ENCODE measurements at places on chromosomes 3 and 15.

DNA sequence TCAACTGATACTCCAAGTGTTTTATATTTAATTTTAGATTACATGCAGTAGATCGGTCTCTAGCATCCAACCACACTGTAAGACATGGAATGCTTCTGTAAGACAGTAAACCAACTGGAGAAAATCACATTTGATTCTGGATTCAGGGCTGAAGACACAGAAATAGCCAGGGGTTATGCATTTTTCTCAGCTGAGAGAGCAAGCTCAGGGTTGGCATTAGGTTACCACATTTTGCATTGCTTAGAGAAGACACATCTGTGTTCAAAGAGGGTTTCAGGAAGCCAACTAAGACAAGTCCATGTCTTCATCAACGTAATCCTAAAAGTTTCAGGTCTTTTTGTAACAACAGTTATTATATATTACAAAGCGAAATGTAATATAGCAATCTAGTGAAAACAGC is 27.7 kb upstream of the UNC13C start:
- no peak for DNase-seq

- DNase-seq: peak; percentile 78
These were observed 69.7 kb upstream of the LRRFIP2 start for GRCh38 chr3:37243820-37244748.

DNA sequence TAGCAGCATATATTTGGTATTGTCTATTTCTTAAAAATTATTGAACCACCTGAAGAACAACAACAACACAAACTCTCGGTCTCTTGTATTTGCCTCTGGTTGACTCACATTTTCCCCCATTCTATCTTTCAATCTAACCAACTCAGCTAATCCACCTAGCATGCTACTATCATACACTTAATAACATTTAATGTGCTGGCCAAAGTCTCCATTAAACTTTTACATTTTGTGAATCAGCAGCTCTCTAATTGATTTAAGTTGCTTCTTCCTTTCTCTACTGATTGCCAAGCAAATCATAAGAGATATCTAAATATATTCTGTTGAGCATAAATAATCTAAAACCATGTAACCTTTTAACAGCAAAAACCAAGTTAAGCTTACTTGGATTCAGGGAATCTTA is 631.7 kb downstream of the IGSF11 start:
- no peak for DNase-seq

DNA sequence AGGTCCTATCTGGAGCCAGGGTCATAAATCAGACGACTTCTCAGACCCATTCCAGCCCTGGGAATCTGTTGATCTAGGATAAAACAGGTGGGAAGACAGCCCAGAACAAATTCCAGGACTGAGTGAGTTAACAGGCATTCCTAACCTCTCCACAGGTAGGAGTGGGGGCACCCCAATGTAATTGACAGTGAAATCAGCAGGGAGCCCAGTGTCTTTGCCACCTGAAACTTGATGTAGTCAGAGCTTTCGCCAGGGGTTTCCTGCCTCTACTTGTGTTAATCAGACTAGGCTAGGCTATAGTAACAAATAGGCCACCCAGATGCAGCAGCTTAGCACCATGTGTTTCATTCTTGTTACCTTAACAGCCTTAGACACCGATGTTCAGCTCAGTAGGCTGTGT is 2.7 kb upstream of the HEG1 start:
- no peak for DNase-seq

DNA sequence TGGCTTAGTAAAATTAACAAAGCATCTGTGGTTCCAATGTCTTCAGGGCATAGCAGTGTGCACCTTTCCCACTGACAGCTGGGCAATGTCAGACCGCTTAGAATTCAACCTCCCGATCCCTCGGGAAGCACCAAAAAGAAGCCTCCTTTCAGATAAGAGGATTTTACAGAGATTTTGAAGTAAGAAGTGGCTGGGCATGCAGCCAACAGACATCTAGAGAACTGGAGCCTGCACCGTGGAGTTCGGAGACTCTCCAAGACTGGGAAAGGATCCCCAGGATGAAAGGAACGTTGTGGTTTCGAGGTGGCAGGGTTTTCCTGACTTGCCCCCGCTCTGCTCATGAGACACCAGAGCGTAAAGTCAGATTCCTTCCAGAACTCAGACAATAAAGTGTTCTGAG is 5.3 kb downstream of the FAM174B start:
- peak; percentile 5 for DNase-seq

DNA sequence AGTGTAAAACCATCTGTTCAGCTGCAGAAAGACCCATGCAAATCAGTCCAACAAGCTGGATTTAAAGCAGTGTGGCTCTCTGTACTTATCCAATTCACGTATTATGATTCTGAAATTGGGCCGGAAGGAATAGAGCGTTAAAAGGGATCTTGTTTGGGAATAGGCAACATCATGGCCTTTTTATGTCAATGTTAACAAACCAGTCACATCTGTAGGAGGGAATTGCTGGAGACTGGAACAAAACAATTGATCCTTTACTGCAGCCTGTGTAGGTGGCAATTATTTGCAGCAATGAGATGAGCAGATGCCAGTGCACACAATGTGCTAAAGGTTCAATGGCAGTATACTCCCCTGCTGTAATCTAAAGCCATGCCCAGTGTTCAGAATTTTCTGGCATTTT is 887.4 kb upstream of the ROBO1 start:
- DNase-seq: no peak

DNA sequence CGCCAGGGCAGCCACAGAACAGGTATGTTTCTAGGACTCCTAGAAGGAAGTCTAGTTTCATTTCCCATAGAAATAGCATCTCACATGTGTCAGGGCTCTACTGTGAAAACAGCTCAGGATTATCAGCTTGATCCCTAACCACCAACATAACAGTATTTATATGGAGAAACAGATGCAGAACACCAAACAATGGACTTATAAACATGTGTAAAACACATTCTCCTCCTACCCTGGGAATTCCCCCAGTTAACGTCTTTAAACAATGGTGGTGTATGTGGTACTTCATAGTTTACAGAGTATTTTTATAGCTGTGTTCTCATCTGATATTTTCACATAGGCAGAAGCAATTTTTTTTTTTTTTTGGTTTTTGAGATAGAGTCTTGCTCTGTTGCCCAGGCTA is 9.7 kb downstream of the TNFSF10 start:
- no peak for DNase-seq

DNA sequence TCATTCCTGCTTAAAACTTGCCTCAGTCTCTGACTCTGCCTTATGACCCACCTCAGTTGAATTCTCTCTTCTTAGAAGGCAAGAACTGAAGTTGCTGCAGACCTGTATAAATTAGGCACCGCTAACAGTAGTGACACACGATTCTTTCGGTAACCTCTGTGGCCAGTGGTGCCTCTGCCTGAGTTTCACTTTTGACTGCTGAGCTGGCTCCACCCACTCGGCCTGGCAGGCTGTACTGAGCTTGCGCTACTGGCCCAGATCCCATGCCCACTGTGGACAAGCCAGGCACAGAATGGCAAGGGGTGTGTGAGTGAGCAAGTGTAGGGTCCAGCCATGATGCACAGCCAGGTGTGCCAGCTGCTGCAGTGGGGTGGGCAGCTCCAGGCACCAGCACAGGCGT is 19.1 kb upstream of the EIF1B start:
- DNase-seq: no peak

GRCh38 chr3:188156056-188156455 is 2.1 kb downstream of the LPP start:
- no peak for DNase-seq

GRCh38 chr3:64224826-64225610 is at the start of gene PRICKLE2:
PRICKLE2 (minus strand) TSS chr3:64225466; CDS start chr3:64198927, 26,539 bp downstream.
- peak; percentile 95 for DNase-seq

- no peak for DNase-seq
These were observed 70.5 kb upstream of the ITGA11 start for GRCh38 chr15:68502398-68502901.

DNA sequence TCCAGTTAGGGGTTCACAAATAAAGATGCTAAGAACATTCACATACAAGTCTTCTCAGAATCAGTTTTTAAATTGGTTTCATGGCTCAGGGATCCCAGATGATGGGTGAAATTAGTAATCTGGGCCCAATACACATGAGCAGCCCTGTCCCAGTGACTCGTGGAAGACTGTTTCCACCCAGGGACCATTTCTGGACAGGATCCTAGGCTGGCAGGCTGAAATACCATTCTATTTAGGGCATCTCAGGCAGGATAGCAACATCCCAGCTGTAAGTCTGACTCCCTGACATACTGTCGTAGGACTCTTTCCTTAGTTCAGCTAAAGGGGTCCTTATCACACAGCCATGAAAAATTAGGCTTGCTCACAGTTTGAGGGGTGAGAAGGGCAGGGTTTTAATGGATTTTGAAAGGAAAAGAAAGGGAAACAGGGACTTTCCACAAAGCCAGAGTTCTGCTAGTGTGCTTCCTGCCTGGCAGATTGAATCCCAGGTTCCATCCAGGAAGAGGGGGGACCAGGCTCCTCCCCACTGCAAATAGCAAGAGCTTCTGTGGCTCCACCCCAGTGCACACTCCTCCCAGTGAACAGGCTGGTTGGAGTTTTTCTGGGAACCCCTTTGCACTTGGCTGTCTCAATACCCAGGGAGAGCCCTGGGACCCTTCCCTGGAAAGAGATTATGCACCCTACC is 41.3 kb upstream of the LYZL4 start:
- no peak for DNase-seq

- DNase-seq: no peak
These were observed 19.8 kb upstream of the CHCHD6 start for GRCh38 chr3:126684218-126684751.

DNA sequence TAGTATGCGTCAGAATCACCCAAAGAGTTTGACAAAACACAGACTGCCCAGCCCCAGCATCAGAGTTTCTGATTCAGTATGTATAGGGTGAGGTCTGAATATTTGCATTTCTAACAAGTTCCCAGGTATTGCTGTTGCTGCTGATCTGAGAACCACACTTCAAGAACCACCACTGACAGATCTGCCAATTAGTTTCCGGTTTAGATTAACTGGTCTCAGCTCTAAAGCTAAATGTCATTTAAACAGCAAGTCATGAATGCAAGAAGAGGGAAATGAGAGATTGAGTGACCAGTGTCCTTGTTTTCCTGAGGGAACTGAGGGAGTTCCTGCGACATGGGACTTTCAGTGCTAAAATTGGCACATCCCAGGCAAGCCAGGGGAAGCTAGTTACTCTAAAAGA is 305.0 kb downstream of the ZNF385D start:
- no peak for DNase-seq

- no peak for DNase-seq
These were observed 9.7 kb downstream of the ERC2 start for GRCh38 chr3:56458496-56459103.

- peak; percentile 74 for DNase-seq
These were observed 31.8 kb downstream of the FSTL1 start for GRCh38 chr3:120418866-120419490.

All from HT1080 (cell line).